ENCODE measurements at places on chromosomes 7 and 10. TPM values are rescaled to one million over a fixed set of nuclear protein-coding genes. Genes with fewer than 3 reads are reported as not detected.

DNA sequence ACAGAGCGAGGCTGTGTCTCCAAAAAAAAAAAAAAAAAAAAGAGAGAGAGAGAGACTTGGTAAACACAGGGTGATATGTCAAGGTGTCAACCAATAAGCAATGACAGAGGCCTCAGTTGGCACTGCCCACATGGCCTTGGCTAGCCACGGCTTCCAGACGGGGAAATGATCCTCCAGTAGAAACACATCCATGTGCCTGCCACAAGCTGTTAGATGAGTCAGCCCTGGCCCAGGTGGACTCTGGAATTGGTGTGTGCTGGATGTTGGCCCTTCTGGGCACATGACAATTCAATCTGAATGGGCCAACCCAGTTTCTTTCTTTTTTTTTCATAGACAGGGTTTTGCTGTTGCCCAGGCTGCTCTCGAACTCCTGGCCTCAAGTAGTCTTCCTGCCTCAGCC, 13.7 kb downstream of the RFC2 start:
- no peak for DNase-seq

FAM25A gene
- polyA plus RNA-seq: not detected

PPP3CB gene
- polyA plus RNA-seq: 18.6 TPM

DNA sequence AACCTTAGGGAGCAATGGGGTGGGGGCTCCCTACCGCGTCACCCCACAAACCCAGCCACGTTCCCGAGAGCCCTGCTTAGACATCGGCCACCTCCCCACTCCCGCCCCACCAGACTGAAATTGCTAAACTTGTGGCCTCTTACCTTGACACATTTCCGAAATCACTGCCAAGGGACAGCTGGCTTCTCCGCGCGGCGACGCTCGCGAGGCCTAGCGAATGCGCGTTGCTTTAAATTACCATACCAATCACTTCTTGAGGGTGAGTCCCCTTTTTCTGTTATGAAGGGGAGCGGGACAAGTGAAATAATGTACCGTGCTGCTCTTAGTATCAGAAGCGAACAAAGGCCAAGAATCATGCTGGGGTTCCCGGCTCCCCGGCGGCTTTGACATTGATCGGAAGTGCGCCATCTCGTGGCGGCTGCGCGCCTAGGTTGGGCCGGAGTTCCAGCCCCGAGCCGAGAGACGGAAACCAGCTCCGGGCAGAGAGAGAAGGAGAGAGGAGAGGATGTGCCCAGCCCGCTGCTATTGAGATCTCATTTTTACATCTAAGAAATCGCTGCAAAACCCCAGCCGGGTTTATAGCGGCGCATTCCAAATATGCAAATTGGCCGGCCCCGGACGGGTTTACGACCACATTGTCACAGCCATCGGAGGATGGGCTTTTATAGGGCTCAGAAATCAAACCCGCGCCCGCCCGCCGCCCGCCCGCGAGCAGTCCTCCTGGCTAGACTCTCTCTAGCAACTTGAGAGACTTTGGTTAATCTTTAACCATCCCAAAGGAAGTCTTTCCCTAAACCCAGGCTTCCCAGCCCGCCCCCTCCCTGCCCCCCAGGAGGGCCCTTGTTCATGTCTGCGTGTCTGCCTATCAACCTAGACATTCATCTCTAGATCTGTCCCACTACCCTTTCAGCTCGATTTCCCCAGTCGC, 5.3 kb downstream of the HOXA11 start:
- peak; percentile 68 for DNase-seq

DNA sequence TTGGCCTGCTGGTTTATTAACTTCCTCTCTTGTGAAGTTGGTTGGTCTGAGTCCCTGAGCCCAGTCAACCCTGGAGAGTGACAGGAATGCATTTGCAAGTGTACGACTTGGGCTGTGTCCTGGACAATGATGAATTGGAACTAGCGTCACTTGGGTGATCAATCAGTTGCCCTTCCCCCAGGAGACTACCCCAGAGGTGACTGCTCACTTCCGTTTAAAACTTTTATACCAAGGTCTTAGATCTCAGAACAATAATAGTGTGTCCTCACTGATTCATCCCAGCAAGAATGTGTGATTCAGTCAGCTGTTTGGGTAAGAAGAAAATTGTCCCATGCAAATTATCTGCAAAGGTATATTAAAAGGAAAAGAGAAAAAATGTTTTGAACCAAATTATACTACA, 102.9 kb upstream of the ARMC3 start:
- no peak for DNase-seq
